ENCODE measurements at places on chromosomes 12 and 14.

DNA sequence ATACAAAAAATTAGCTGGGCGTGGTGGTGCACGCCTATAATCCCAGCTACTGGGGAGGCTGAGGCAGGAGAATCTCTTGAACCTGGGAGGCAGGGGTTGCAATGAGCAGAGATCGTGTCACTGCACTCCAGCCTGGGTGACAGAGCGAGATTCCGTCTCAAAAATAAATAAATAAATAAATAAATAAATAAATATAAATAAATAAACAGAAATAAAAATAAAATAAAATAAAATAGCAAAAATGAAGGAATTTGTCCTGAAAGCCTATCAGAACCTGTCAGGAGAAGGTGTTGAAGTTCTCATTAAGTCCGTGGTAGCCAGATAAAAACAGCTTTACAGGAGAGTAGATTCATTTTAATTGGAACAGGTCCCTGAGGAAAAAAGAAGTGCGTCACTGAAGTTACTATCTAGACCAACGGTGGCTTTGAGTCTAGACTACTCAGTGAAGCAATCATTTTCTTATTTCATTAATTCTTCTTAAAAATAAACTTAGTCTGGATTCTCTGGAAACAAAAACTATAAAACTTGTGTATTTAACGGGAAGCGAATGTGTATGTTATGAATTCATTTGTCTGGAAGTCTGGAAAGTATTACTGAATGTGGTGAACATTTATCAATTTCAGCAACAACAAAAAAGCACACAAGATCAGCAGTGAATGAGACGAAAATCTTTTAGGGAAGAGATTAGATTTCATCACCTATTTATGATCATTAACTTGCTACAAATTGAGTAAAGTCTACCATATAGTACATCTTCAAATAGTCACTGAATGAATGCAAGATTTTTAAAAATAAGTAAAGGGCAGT is 248.5 kb upstream of the PDE3A start:
- no peak for DNase-seq

- no peak for DNase-seq
Observed at GRCh38 chr14:65015391-65015790, 28.7 kb downstream of the FNTB start.

DNA sequence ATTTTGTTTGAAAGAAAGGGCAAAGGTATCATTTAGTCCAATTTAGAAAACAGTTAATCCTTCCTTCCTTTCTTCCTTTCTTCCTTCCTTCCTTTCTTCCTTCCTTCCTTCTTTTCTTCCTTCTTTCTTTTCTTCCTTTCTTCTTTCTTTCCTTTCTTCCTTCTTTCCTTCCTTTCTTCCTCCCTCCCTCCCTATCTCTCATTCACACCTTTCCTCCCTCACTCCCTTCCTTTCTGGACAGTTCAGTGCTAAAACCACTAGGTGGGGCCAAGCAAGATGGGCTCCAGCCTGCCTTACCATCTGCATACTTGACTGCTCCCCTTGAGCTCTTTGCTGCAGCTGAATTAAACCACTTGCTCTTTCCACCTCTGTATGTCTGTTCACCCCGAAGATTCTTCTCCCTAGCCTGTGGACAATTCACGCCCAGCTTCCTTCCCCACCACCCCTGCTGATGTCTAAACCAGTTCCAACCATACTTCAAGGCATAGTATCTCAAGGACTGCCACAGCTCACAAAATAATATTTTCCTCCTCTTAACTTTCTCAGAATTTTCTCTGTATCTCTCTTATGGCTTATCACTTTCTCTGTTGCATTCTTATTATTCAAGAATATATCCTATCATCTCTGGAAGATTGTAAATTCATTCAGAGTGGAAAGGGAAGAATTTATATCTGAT is 78.0 kb downstream of the DBX2 start:
- DNase-seq: no peak

GRCh38 chr12:42571327-42572009 is 18.1 kb downstream of the PRICKLE1 start:
- DNase-seq: no peak

- no peak for DNase-seq
Observed at GRCh38 chr12:21248679-21249078, 86.0 kb downstream of the SLCO1A2 start.

DNA sequence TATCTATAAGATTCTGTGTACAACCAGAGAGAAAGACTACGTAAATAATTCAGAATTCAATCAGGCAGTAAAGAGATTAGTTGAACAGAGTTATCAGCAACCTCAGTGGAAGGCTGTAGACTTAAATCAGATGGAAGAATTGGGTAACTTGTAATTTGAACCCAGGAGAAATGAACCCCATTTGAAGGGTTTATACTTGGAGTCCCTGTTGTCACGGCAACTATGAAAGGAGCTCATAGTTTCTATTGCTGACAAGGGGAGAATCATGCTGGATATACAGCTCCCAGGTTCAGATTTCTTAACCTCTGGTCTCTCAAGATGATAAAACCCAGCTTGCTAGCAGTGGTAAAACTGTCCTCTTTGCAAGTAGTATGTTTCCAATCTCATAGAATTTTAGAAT is 54.4 kb upstream of the BMP4 start:
- DNase-seq: no peak

DNA sequence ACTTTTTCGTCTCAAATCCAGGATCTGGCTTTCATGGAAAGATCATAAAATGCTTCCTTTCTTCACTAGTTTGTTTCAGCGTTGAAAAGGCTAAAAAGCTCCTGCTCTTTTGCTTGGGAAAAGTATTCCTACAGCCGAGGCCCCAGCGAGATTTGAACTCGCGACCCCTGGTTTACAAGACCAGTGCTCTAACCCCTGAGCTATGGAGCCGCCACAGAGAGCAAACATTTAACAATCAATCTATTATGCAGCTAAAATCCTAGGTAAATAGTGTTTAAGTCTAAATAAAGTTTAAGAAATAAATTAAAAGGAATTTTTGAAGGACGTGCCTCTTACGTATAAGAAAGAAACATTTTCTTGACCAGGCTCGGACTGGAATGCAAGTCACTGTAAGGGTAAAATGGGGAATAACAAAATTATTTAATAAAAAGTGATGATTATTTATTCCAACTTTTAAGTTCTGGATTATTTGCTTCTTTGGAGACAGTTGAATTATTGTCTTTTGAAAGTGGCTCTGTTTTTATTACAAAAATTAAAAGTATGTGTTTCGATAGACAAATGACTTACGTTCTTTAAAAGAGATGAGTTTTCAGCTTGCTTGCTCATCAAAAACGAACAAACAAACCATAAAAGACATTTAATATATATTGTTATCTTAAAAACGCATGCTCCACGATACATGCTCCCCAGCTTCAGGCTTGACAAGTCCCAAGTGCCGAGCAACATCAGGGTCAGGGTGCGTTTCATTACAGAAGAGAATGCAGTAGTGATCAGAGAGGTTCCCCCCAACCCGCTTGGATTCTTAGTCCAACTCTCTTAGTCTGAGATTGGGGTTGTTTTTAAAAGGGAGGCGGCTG is 10.2 kb downstream of the OR6S1 start:
- no peak for DNase-seq

- DNase-seq: no peak
Observed at GRCh38 chr14:103163199-103163598, 39.9 kb downstream of the TNFAIP2 start.

GRCh38 chr12:3200032-3200617 is 122.9 kb downstream of the TSPAN9 start:
- DNase-seq: peak; percentile 84

DNA sequence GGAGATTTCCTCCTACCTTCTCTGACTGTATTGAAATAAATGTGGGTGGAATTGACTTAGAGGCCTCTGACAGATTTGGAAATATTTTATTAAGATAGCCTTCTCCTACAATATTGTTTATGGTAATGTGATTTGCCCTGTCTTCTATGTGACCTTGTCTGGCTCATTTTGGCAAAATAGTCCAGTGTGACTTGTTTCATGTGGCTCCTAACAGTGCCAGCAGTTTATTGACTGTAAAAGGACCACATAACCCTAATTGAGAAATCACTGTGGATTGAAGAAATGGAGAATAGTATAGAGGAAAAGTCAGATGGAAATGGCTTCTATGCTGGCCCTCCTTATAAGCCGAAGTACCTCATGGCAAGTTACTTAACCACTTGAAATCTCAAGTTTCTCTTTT is 170.9 kb upstream of the PTPRQ start:
- no peak for DNase-seq

DNA sequence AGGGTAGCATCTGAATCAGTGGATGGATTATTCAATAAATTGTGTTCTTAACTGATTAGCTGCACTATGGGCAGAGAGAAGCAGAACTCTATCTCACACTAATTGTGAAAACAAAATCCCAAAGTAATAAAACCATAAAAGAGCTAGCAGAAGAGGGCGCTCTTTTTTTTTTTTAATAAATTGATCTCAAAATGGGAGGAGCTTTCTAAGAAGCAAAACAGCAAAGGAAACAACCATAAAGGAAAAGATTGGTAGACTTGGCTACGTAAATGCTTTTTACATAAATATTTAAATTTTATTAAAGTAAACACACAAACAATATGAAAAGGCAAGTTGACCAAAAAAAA is 1.5 kb upstream of the TM7SF3 start:
- peak; percentile 26 for DNase-seq

DNA sequence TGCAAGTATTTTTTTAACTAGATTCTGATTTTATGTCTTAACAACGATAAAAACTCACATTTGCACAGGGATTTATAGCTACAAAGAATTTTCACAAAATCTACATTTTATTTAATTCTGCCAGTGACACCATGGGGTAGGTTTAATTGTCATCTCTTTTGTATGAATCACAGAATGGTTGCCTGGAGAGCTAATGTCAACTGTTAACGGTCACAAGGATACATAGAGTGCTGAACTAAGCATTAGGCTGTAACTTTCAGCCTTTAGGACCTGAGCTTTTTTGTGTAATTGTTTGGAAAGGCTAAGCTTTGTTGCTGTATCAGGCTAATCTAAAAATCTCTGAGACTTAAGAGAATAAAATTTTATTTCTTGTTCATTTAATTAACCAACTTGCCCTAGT is 465.3 kb upstream of the TBX3 start:
- no peak for DNase-seq

- no peak for DNase-seq
Observed at GRCh38 chr14:52053044-52053443, 15.8 kb downstream of the NID2 start.
